ENCODE measurements at places on chromosomes 13 and 19. TPM values are rescaled to one million over a fixed set of nuclear protein-coding genes. Genes with fewer than 3 reads are reported as not detected.

TRPC4 gene
- 1.4 TPM for polyA plus RNA-seq

ZNF610 gene
- 2.2 TPM for polyA plus RNA-seq

NLRP7 gene
- polyA plus RNA-seq, result not detected

WTIP gene
- 10.5 TPM for polyA plus RNA-seq

SYNE4 gene
- polyA plus RNA-seq, result 1.3 TPM

ZNF98 gene
- polyA plus RNA-seq, result 0.86 TPM

- no peak for DNase-seq
Observed at GRCh38 chr19:7216373-7216902, 77.8 kb downstream of the INSR start.

DNA sequence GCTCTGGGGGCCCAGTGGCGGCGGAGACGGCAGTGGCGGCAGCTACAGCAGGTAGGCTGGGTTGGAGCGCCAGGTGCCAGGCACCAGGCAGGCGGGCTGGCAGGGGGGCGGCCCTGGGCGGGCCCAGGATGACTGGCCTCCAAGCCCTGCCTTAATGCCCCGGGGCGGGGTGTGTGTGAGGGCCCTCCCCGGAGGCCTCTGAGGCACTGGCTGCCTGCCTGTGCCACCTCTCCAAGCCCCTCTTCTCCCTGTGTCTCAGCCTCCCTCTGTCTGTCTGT, at the start of gene KLK11:
KLK11 (minus strand) TSS at position 63 of the 278 bp plus-strand sequence. CDS start 985 bp downstream, outside the sequence.
- no peak for DNase-seq

- DNase-seq, result no peak
Observed at GRCh38 chr19:55647732-55648584, at the start of gene CCDC106. TSS of gene CCDC106 (plus strand) at chr19:55648212. CDS start at chr19:55649047, 835 bp downstream.

DNA sequence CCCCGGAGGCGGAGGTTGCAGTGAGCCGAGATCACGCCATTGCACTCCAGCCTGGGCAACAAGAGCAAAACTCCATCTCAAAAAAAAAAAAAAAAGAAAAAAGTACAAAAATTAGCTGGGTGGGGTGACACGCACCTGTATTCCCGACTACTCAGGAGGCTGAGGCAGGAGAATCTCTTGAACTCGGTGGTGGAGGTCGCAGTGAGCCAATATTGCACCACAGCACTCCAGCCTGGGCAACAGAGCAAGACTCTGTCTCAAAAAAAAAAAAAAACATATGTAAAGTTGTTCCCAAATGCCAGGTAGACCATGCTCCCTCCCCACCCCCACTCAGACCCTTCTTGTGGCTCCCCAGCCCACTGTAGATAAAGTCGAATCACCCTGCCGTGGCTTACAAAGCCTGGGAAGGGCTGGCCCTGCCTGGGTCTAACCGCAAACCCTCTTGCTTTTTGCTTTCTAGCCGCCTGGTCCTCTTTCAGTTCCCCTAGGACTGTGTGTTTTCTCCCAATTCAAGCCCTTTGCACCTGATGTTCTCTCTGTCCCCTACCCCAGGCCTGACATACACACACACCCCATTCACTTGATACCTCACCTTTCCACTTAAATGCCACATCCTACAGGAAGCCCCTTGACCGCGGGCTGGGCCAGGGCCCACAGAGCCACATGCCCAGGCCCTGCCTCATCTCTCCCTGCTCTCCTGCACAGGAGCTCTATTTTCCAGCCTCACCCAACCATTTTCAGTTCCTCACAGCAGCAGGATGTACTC, 34.4 kb downstream of the MAP4K1 start:
- DNase-seq, result no peak

DNA sequence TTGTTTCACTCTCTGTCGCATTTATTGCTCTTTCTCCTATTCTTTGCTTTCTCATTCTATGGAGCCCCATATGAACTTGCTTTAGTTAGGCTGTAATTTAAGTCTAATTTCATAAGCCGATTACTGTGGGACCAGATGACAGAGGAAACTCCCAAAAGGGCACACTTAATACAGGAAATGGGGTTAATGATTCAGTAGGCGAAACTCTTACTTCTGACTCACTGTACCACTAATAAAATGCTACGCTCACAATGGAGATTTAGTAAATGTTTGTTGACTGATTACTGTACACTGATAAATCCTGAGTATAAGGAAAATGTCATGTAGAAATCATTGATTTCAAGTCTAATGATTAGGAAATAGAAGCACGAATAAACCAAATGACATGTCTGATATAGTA, 276.4 kb downstream of the KLF5 start:
- DNase-seq, result no peak

- no peak for DNase-seq
Observed at GRCh38 chr13:21949818-21950429, 279.1 kb downstream of the FGF9 start.

DNA sequence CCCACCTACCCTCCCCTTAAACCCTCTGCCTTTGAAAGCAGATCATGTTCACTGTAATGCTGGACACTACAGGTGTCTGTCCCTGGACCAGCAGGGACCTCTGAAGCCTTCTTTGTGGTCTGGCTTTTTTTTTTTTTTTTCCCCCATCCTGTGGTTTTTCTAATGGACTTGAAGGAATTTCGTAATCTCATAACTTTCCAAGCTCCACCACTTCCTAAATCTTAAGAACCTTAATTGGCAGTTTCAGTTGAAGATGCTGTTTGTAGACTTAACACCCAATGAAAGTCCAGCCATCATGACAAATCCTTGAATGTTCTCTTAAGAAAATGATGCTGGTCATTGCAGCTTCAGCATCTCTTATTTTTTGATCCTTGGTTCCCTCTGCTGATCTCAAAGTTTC, 45.0 kb upstream of the LRCH1 start:
- DNase-seq, result no peak

- DNase-seq, result no peak
Observed at GRCh38 chr19:33653684-33654083, 31.9 kb downstream of the CHST8 start.

DNA sequence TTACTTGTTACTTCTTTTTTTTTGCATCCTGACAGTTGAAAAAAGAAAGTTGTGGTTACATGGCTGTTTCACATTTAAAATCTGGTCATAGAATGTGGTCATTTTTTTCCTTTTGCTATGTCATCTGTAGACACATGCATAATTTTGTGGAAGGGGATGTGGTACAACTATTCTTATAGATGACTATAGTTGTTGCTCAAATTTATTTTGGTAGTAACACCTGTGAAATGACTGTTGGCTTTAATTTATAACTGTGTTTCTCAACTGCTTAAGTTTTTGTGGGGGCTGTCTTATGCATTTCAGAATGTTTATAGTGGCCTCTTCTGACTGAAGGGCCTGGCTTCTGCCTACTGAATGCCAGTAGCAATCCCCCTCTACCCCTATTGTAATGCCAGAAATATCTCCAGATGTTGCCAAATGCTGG, 130.5 kb downstream of the PAN3 start:
- no peak for DNase-seq

GRCh38 chr13:50334115-50334778, 319.0 kb downstream of the KCNRG start:
- DNase-seq, result no peak

- DNase-seq, result peak; percentile 72
Observed at GRCh38 chr13:77779552-77780272, 82.2 kb downstream of the SLAIN1 start.

- no peak for DNase-seq
Observed at GRCh38 chr13:95117092-95117491, 184.2 kb downstream of the ABCC4 start.
